DND-41 (cell line): ENCODE measurements at places on chromosomes 6 and 20.

GRCh38 chr6:78552435-78552834 lies 314.9 kb upstream of the IRAK1BP1 start:
- no peak overlapping the region for H3K4me3 ChIP-seq
- H3K27ac ChIP-seq = no peak overlapping the region

- H3K36me3 ChIP-seq = no peaks in the 10 kb centered on the region
- H3K4me3 ChIP-seq = no peak overlapping the region
- H3K27ac ChIP-seq = no peak overlapping the region
Observed at GRCh38 chr6:71309656-71310055, 21.0 kb downstream of the OGFRL1 start.

DNA sequence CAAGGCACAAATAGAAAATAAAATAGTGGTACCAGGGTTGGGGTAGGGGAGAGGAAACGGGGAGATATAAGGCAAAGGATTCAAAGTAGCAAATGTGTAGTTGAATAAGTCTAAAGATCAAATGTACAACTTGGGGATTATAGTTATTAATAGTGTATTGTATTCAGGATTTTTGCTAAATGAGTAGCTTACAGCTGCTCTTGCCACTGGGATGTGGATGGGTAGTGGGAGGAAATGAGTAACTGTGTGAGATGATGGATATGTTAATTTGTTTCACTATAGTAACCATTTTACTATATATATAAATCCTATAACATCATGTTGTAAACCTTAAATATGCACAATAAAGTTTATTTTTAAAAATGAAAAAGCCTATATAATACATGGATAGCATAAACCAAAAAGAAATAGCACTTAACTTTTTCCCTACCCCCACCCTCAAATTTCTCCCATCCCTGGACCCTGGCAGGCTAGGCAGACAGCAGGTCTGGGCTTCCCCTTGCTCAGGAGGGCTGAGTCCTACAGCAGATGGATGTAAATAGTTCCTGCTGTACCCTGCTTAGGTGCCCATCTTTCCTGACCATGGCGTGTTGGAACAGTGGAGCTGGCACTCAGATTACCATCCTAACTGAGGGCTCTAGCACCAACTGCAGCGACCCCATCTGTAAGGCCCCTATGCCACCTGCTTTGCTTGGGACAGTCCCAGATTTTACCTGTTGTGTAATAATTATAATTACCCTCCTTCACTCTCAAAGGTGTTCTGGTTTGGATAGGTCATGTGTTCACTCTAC lies 28.6 kb upstream of the PBOV1 start:
- no peak for DNase-seq
- H3K36me3 ChIP-seq = no peaks in the 10 kb centered on the region
- no peaks in the 10 kb centered on the region for H3K4me1 ChIP-seq
- H3K27me3 ChIP-seq = peaks cover 41% of the 10 kb centered on the region

DNA sequence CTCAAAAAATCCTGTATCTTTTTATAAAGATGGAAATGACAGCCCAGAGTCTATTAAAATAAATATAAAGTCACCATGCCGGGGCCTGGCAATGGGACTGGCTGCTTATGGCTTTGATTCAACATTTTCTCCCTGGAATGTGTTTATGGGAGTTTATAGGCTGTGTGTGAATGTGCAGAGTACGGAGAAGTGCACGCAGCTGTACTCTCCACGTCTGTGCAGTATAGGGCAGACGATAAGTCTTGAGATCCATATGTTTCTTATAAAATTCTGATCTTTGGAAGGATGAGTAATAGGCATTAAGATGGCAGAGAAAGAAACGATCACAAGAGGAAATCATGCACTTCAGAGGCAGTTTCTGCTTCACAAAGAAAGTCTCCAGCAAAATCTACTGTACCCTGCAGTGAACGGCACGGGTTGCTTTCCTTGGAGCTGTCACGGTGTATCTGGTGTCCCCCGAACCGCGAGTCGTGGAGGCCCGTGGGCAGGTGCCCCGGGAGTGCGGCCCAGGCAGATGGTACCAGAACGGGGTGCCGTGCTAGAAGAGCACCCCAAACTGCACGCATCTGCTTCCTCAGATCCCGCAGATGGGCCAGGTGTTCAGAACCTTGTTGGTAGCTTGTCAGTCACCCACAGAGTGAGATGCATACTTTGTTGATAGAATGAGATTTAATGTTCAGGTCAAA lies 382.5 kb downstream of the TAF4 start:
- DNase-seq = no peak
- H3K4me3 ChIP-seq = no peak overlapping the region
- H3K27ac ChIP-seq = no peak overlapping the region
- H3K36me3 ChIP-seq = no peaks in the 10 kb centered on the region
- no peaks in the 10 kb centered on the region for H3K4me1 ChIP-seq
- peaks cover 5% of the 10 kb centered on the region for H3K27me3 ChIP-seq

DNA sequence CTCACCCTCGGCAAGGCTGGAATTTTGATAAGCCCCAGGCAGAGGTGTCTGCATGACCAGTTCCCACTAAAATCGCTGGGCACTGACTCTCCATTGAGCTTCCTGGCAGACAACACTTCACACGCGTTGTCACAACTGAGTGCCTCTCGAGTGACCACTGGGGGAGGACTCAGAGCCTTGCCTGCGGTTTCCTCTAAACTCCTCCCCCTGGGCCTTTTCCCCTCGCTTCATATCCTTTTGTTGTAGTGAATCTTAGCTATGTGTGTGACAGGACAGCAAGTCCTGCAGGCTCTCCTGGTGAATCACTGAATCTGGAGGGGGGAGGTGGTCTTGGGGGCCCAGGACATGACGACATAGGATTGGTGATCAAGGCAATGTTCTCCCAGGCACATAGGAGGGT lies 670.8 kb downstream of the PRKN start:
- DNase-seq = no peak
- H3K36me3 ChIP-seq = no peaks in the 10 kb centered on the region
- H3K4me3 ChIP-seq = no peak overlapping the region
- H3K27me3 ChIP-seq = no peaks in the 10 kb centered on the region

DNA sequence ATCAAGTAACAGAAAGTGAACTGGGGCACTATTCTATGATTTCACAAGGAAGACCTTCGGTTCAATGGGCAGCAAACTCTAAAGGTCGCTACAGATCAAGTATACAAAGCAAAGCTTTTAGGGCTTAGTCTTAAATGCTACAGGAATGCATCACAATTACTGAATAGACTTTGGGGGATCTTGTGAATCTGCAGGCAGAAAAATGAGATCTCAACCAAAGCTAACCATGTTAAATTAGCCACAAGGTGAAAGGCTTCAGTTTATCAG lies 98.0 kb upstream of the TMEM30A start:
- no peaks in the 10 kb centered on the region for H3K36me3 ChIP-seq
- no peak for DNase-seq
- no peaks in the 10 kb centered on the region for H3K4me1 ChIP-seq
- no peak overlapping the region for H3K4me3 ChIP-seq
- H3K27ac ChIP-seq = no peak overlapping the region
- H3K27me3 ChIP-seq = peaks cover 4% of the 10 kb centered on the region

GRCh38 chr6:90790058-90790457 lies 203.2 kb upstream of the MAP3K7 start:
- DNase-seq = no peak
- no peak overlapping the region for H3K4me3 ChIP-seq
- no peaks in the 10 kb centered on the region for H3K4me1 ChIP-seq
- no peak overlapping the region for H3K27ac ChIP-seq
- no peaks in the 10 kb centered on the region for H3K36me3 ChIP-seq
- H3K27me3 ChIP-seq = no peaks in the 10 kb centered on the region

- no peaks in the 10 kb centered on the region for H3K27me3 ChIP-seq
- H3K4me1 ChIP-seq = no peaks in the 10 kb centered on the region
- H3K36me3 ChIP-seq = peaks cover 86% of the 10 kb centered on the region
- H3K4me3 ChIP-seq = no peak overlapping the region
Observed at GRCh38 chr20:43694763-43695162, 27.8 kb downstream of the MYBL2 start.

DNA sequence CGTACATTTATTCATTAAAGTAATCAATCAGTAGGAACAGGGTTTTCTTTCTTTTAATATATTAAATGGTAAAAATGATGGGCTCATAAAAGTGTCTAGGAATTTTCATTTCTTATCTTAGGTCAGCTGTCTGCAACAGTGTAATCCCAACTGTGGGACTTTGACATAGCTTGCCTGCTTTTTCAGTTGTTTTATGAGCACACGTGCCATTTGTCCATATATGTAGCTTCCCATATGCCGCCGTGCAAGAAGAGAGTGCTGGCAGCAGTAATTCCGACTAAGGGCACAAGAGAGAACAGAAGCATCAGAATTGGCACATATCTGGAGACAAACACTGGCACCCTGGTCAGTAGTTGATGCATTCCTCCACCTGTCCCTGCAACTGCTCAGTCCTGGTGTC lies 20.9 kb upstream of the EEF1E1 start:
- no peak for DNase-seq
- H3K4me3 ChIP-seq = no peak overlapping the region
- H3K27me3 ChIP-seq = peaks cover 3% of the 10 kb centered on the region
- H3K36me3 ChIP-seq = no peaks in the 10 kb centered on the region
- H3K27ac ChIP-seq = no peak overlapping the region

DNA sequence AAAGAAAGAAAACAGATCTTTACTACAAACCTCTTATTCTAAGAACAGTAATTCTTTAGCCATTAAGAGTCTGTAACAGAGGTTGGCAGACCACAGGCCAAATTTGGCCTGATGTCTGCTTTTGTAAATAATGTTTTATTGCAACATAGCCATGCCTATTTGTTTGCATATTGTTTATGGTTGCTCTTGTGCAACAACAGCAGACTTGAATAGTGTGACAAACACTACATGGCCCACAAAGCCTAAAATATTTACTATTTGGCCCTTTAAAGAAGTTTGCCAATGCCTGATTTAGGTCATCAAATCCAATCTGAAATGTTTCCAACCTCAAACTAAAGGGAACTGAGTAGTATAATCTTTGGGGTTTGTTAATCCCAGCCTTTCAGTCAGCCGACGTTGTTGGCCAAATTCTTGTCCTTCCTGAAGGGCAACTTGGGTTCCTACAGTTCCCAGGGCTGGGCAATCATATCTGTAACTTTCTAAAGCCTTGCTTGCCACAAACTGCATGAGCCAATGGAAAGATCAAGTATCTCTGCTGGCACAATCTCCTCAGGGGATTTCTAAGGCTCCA lies 33.9 kb upstream of the TBC1D20 start:
- DNase-seq = no peak
- H3K27me3 ChIP-seq = no peaks in the 10 kb centered on the region
- H3K36me3 ChIP-seq = peaks cover 90% of the 10 kb centered on the region
- no peak overlapping the region for H3K27ac ChIP-seq
- no peaks in the 10 kb centered on the region for H3K4me1 ChIP-seq

DNA sequence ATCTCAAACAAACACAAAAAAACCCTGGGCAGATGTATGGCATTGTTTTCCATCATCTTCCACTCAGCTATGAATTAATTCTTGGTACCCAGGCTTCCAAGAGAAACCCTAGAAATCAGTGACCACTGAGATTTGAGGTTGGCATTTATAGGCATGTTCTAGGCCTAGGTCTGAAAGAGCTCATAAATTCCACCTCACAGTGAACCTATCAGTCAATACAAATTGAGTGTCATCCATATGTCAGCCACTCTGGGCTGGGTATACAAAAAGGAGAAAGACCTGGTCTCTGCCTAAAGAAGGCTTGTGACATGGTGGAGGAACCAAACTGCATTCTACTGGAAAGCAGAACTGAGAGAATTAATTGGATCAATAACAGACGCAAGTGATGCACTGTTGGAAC lies 30.2 kb downstream of the C20orf173 start:
- H3K27me3 ChIP-seq = no peaks in the 10 kb centered on the region
- no peak overlapping the region for H3K27ac ChIP-seq
- H3K4me3 ChIP-seq = no peak overlapping the region
- H3K36me3 ChIP-seq = peaks cover 97% of the 10 kb centered on the region

DNA sequence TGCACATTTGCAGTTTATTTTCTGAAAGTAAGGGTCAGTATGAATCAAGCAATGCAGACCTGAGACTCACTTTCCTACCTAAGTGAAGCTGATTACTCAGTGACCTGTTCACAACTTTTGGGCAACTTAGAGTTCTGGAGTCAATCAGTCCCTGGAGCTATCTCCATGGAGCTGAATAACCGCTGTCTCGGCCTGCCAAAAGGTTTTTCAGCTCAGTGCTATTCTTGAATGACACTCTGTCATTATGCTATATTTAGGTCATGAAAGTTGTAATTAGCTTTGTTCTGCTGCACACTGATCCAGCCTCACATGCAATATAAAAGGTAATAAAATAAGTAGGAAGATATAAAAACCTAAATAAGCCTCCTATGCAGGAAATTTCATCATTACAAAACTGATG lies 356.0 kb downstream of the BMP2 start:
- no peak for DNase-seq
- no peak overlapping the region for H3K4me3 ChIP-seq
- no peak overlapping the region for H3K27ac ChIP-seq
- no peaks in the 10 kb centered on the region for H3K27me3 ChIP-seq
- no peaks in the 10 kb centered on the region for H3K36me3 ChIP-seq
- H3K4me1 ChIP-seq = no peaks in the 10 kb centered on the region

- no peak for DNase-seq
- peaks cover 10% of the 10 kb centered on the region for H3K27me3 ChIP-seq
- no peak overlapping the region for H3K27ac ChIP-seq
- no peaks in the 10 kb centered on the region for H3K36me3 ChIP-seq
Observed at GRCh38 chr6:79548304-79548703, 11.1 kb upstream of the LCA5 start.

DNA sequence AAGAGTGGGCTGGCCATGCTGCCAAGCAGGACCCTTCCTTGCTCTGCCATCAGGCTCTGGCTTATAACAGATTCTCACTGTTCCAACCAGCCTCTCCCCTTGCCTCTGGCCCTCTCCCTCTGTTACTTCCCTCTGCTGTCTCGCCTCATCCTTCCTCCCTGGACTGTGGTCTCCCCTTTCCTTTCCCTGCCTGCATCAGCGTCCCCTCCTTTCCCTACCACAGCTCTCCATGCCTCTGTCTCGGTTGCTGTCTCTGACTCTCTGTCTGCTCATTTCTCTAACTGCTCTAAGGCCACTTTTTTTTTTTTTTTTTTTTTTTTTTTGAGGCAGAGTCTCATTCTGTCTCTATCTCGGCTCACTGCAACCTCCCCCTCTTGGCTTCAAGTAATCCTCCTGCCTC lies 173.4 kb downstream of the PTPRT start:
- H3K4me1 ChIP-seq = no peaks in the 10 kb centered on the region
- peaks cover 7% of the 10 kb centered on the region for H3K27me3 ChIP-seq
- H3K4me3 ChIP-seq = no peak overlapping the region

DNA sequence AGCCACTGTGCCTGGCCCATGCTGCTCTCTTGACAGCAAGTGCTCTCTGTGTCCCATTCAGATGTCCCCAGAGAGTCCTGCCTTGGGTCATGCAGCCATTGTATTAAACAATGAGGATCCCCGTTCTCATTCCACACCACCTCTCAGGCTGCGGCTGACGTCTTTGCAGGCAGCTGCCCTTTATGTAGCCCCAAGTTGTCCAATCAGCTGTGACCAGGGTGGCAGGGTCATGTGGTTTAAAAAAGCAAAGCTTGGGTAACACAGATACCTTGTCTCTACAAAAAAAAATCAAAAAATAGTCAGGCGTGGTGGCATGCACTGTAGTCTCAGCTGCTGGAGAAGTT lies 13.2 kb downstream of the GCNT2 start:
- H3K27me3 ChIP-seq = no peaks in the 10 kb centered on the region
- peaks cover 45% of the 10 kb centered on the region for H3K4me1 ChIP-seq
- H3K4me3 ChIP-seq = no peak overlapping the region
- H3K36me3 ChIP-seq = no peaks in the 10 kb centered on the region
